ENCODE measurements at places on chromosomes 11 and 22. TPM values are rescaled to one million over a fixed set of nuclear protein-coding genes. Genes with fewer than 3 reads are reported as not detected.

NLRP6 gene
- total RNA-seq, result 0.88 TPM

SUSD2 gene
- 11.2 TPM for total RNA-seq

IRAG1 gene
- total RNA-seq, result 189 TPM

ART1 gene
- total RNA-seq, result not detected

SLC16A8 gene
- total RNA-seq, result not detected

GRAMD1B gene
- 4.6 TPM for total RNA-seq

OR52A1 gene
- total RNA-seq, result not detected

SLC7A4 gene
- total RNA-seq, result 0.15 TPM

PGA5 gene
- total RNA-seq, result not detected

CDCA5 gene
- 1.0 TPM for total RNA-seq

LRRC56 gene
- 1.0 TPM for total RNA-seq

Data from aorta (tissue), 5 donors.